ENCODE measurements at places on chromosomes 7 and 10. TPM values are rescaled to one million over a fixed set of nuclear protein-coding genes. Genes with fewer than 3 reads are reported as not detected.

Gene TMEM273
- total RNA-seq = 60.2 TPM

Gene PARP12
- 27.9 TPM for total RNA-seq

Gene ANKRD2
- total RNA-seq = not detected

Gene PALD1
- total RNA-seq = 0.20 TPM

Gene GDF2
- total RNA-seq = not detected

Gene PRR15
- total RNA-seq = not detected

Gene ANKRD16
- total RNA-seq = 8.5 TPM

Gene SGPL1
- total RNA-seq = 64.3 TPM

Gene C7orf33
- not detected for total RNA-seq

Gene SUMF2
- total RNA-seq = 140 TPM

Gene PTF1A
- total RNA-seq = not detected

Gene CTBP2
- total RNA-seq = 1.8 TPM

Gene ARHGEF35
- total RNA-seq = 4.0 TPM

Gene HECW1
- total RNA-seq = not detected

Gene EPO
- not detected for total RNA-seq

Gene SLC18A3
- not detected for total RNA-seq

Gene CLRN3
- not detected for total RNA-seq

Gene CEP41
- total RNA-seq = 18.8 TPM

Gene HKDC1
- 0.15 TPM for total RNA-seq

Gene HOXA3
- total RNA-seq = not detected

Gene WNT8B
- total RNA-seq = not detected

Gene HOXA4
- not detected for total RNA-seq

Gene ZNF467
- 0.24 TPM for total RNA-seq

Gene SUGCT
- 1.4 TPM for total RNA-seq

Gene ITGB8
- 0.27 TPM for total RNA-seq

Gene RBM20
- total RNA-seq = 0.09 TPM

Gene LLCFC1
- not detected for total RNA-seq

Gene CALML5
- total RNA-seq = not detected
